Stimulated activated CD8-positive, alpha-beta memory T cell treated with anti-CD3 and anti-CD28 coated beads, Interleukin-15, amount 100 ng/mL, for 48 hours (primary cell): ENCODE measurements at places on chromosomes 4 and X.

GRCh38 chr4:92825256-92825655 is 521.5 kb downstream of the GRID2 start:
- no peak for DNase-seq

GRCh38 chrX:156001001-156001666 is 3.6 kb downstream of the IL9R start:
- DNase-seq: no peak

- no peak for DNase-seq
Measured at GRCh38 chr4:147714575-147715401, 17.1 kb upstream of the ARHGAP10 start.

DNA sequence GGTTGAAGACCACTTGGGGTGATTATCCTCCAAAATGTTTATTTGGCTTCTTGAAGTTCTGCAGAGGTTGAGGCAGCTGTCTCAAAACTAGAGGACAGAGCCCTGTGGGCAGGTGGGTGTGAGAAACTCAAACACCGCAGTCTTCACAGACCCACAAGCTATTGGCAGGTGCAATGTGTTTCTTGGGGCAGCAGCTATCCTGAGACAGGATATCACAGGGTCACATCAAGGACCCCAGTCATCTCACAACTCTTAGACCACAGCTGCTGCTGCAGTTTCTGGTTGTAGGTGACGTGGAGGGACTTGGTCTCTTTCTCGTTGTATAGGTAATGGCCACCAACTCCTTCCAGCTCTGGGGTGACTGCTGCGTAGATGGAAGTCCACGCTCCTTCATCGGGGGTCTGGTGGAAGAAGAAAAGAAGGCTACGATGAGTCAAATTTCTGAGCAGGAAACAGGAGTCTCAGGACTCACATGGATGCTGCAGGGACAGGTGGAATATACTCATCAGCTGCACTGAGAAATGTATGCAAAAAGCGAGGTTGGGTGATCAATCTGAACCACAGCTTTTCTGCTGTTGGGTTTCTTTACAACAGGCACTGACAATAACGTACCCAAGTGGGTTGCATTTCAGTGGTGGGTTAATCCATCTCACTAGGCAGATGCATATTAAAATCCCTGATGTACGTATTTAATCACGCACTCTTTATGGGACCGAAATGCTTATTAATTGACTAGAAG is 279.8 kb downstream of the DHRSX start:
- no peak for DNase-seq

DNA sequence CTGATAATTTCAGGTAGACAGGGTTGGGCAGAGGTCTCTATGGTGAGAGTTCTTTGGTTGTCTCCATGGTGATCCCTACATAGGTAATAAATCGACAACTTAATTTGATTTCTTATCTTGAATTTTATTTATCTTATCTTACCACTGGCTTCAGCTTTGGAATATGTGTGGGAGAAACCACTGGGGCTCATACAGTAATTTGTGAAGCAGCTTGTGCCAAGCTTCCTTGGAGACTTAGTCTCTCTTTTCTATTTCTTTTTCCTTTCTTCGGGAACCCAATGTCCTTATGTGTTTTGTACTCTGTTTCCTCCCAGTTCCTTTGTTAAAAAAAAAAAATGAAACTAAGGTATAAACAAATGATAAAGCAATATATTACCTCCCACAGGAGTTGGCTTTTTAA is 242.4 kb upstream of the CNKSR2 start:
- no peak for DNase-seq

DNA sequence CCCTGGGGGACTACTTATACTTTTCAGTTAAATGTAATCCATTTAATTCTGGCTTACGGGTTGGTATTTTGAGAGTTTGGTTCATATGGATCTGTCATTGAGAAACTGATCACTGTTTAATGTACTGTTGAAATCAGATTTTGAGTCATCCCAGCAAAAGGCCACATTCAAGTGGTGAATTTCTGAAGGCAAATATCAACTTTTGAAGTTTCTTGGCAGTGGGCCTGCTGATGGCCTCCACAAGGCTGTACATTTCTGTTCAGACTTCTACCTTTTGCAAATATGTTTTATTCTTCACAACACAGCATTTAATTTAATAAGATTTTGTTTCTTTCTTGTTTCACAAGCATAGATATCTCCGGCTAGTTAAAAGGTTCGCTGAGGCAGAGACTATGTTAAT is 138.7 kb downstream of the PDGFC start:
- DNase-seq: no peak

DNA sequence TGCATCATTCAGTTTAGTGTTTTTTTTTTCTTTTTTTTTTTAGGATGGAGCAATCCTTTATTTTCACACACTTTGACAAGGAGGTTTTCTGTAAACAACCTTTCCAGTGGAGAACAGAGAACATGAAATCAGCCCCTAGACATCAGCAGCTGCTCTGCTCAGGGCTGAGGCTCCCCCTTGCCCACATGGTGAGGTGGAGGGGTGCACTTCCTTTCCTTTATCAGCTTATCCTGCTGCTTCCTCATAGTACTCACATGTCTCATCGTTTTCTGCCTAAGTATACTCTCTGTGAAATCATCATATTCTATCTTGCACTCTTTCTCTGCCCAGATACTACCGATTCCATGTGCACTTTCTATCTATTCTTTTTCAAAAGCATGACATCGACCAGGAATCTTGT is 47.6 kb upstream of the PRSS12 start:
- DNase-seq: no peak

DNA sequence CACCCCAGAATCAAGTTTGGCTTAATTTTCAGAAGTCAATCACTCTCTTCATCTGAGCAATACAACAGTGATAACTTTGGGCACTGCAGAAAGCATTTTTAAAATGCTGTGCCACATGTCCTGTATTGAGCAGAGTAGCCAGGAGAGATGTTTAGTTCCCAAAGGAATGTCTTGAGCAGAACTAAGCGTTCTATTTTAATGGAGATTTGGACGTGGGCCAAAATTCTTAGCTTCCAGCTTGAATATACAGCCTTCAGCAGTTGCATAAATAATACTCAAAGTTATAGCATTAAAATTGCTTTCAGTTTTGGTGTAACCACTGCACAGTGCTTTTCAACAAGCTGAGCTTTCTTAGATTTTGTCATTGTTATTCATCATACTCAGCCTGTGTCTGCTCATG is 679.2 kb downstream of the NLGN4X start:
- DNase-seq: no peak

- no peak for DNase-seq
Measured at GRCh38 chrX:23223169-23223568, 111.5 kb upstream of the PTCHD1 start.

- DNase-seq: no peak
Measured at GRCh38 chrX:68895341-68895755, 66.5 kb downstream of the EFNB1 start.

DNA sequence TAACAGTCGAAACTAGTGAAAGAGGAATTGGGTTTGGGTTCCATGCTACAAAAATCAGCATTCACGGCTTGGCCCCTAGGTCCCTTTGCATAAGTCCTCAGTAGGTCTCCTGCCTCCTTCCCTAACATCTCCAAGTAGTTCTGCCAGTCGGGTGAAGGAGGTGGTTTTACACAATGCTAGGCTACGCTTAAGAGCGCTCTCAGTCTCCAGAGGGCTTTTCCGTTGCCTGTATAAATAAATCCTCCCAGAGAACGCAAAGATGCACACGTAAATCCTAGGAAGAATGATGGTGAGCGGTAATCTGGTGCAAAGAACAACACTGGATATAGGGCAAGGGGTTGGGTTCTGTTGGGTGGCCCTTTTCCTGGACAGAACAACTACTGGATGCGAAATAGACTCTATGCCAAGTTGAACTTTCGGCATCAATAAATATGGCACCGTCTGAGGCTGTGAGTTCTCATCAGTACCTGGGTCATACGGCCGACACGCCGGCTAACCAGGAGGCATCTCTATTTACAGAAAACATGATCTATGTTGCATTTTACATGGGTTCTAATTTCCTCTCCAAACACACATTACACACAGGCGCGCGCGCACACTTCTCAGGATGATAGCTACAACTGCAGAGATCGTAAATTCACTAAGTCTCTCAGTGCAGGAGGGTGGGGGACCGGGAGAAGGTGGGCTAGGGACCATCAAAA is 1.3 kb downstream of the CAMK2D start:
- DNase-seq: no peak
